LHCN-M2 (cell line): ENCODE measurements at places on chromosomes 16 and 17. TPM values are rescaled to one million over a fixed set of nuclear protein-coding genes. Genes with fewer than 3 reads are reported as not detected.

DNA sequence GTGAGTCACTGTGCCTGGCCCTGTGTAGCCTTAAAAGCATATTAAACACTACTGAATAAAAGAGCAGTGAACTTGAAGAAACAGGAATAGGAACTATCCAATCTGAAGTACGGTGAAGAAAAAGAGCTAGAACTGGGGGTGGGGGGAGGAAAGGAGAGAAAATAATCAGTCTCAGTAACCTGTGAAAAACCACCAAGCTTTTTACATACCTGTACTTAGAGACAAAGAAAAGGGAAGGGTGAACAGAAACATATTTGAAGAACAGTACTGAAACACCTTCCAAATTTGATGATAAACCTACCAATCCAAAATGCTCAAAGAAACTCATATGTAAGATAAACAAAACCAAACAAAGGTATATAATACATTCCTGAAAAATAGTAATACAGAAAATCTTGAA lies 77.5 kb downstream of the USP32 start:
- no peak for DNase-seq

GRCh38 chr17:16482253-16482652 lies 9.7 kb downstream of the LRRC75A start:
- DNase-seq, result no peak

GRCh38 chr17:39027455-39028035 lies 60.3 kb upstream of the FBXO47 start:
- no peak for DNase-seq

- no peak for DNase-seq
Measured at GRCh38 chr17:10842658-10843057, 4.8 kb upstream of the PIRT start.

DNA sequence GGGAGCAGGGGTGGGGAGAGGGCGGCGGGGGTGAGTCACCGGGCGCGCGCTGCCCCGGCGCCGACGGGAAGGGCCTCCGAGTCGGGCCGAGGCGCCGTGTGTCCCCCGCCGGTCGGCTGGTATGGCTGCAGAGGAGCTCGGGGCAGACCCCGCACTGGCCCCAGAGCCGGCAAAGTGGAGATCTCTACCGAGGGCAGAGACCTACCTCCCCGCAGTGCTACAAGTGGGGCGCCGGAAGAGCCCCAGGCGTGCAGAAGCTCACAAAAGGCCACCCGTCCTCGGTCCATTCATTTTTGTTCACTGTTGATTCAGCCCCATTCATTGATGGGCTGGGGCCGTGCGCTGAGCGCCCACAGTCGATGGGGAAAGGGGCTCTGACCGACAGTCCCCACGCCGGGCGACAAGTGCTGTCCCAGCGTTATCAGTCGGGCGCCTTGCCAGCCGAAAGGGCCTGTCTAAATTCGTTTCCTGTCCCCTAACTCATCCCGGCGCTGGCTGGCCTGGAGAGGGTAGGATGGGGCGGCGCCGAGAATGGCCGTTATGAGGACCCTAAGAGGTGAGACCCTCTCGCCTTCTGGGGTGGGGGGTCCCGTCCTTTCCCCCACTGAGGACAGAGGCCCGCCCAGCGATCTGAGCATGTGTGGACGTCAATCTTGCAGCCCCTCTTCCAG lies 709 bp upstream of the ENO3 start:
- no peak for DNase-seq

DNA sequence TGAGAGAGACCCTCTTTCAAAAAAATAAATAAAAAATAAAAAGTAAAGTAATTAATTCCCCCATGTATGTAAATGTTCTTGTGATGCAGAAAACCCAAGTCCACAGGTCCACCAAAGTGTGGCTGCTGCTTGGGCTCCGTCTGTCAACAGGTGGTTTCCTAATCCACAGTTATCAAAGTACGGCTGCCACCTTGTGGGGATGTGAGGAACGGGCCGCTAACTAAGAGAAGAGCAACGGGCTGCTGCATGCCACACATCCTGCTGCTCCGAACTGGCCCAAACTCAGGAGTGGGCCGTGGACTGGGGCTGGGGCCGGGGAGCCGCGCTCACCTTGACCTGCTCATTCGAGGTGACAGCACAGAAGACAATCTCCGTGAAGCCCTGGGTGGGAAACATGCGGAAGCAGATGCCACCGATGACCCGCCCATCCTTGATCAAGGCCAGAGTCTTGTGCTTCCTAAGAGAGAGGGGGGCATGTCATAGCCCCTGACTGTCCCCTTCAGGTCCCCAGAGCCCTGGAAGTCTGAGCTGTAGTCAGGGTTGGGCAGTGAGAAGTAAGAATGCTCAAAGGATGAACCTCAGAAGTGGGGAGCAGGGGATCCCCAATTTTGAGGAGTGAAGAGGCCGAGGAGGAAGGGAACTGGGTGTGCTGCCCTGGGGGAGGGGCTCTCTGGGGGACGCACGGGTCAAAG lies 4.3 kb downstream of the KAT2A start:
- DNase-seq, result peak; percentile 76

GRCh38 chr16:85514598-85515318 lies 98.4 kb upstream of the GSE1 start:
- DNase-seq, result peak; percentile 93

GRCh38 chr16:62261760-62262159 lies 225.5 kb upstream of the CDH8 start:
- DNase-seq, result no peak

DNA sequence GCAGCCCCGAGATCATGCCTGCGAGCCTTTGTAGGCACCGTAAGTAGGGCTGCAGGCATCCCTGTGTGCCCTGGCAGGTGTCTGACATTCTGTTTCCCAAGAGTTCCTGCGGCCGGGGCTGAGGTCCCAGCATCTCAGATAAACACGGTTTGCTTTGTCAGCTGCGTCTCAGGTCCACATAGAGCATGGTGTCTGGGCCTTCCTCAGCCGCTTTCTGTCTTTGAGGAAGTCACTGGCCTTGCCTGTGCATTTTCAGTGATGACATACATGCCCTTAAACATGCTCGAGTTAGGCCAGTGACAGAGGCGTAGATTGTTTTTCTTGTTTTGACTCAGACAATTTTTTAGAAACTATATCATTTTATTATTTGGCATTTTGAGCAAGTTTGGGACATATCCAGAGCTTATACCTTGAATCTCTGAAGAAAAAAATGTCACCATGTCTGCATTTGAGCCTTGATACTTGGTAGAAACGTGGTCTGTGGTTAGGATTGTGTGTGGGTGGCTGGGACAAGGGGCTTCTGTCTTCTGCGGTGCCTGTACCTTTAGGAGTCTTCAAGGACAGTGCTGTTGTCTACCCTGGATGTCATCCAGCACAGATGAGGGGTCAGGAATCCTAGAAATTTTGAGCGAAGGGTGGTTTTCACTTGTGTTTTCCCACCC lies 105.8 kb downstream of the SNX29 start:
- no peak for DNase-seq

GRCh38 chr17:43856141-43856540 lies 9.2 kb downstream of the CD300LG start:
- DNase-seq, result no peak

DNA sequence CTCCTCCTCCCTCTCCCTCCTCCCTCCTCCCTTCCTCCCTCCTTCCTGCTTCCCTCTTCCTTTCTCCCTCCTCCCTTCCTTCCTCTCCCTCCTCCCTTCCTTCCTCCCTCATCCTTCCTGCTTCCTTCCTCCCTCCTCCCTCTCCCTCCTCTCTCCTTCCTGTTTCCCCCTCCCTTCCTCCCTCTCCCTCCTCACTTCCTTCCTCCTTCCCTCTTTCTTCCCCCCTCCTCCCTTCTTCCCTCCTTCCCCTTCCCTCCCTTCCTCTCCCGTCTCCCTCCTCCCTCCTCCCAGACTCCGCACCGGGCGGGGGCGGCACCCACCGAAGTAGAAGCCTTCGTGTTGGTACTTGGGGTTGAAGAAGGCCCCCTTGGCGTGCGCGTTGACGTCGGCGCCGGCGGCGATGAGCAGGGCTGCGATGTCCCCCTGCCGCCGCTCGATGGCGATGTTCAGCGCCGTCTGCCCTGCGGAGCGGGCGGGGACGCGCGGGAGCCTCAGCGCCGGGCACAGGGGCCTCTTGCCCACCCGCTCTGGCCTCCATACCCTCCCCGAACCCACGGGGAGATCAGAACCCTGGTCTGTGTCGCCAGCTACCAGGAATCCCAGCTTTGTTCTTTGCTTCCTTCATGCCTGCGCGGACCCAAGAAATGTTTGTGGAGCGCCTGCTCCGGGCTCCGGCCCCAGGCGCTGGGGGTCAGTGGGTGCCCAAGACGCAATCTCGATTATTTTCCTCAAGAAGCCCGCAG lies 22.2 kb downstream of the TRPV3 start:
- peak; percentile 67 for DNase-seq

- no peak for DNase-seq
Measured at GRCh38 chr17:28001149-28001548, 41.3 kb upstream of the NLK start.

DNA sequence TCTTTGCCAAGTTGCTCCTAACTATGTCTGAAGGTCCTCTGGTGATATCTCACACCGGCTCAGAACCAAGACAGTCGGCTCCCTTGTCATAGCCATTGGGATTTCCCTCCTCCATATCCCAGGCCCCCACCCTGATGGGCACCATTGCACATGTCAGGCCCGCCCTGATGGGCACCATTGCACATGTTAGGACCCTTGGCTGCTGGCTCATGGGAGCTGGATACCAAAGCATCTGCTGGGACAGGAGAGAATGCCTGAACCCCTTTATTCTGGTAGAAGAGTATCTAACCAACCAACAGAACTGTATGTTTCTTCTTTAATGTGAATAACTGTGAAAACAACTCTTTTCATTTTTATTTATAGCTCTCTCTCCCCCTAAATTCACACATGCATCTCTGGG lies 454.5 kb upstream of the HSBP1 start:
- no peak for DNase-seq

DNA sequence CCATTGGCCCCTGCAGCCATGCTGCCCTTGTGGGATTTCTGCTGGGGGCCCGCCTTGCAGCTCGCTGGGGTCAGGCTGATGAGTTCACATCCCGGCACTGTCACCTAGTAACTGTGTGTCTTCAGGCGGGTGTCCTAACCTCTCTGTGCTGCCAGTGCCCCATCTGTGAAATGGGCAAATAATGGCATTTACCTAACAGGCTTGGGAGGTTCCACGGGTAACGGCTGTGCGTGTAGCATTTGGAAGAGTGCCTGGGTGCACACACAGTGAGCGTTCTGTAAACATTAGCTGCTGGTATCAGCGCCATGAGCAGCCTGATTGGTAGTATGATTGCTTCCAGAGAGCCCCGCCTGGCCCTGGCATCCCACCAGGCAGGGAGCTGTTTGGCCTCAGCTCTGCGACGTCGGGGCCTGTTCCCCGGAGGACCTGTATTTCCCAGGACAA lies 167.3 kb upstream of the GSE1 start:
- DNase-seq, result no peak

The CACNG3 gene
- not detected in 2 replicates for total RNA-seq

The RAPGEFL1 gene
- 0.98 and 1.6 TPM in 2 replicates for total RNA-seq

The GP1BA gene
- total RNA-seq, result not detected in 2 replicates

The CD300E gene
- total RNA-seq, result not detected in 2 replicates

The PRDM7 gene
- not detected in 2 replicates for total RNA-seq
